ENCODE measurements at places on chromosomes 7 and 10.

- DNase-seq = peak; percentile 78
Observed at GRCh38 chr10:100006243-100006886, 3.4 kb downstream of the DNMBP start.

GRCh38 chr7:135770139-135770710, 21.6 kb upstream of the FAM180A start:
- no peak for DNase-seq

GRCh38 chr10:132942101-132943057, at the start of gene CFAP46:
CFAP46 (minus strand) TSS chr10:132942570; CDS start chr10:132942484, 86 bp downstream.
- DNase-seq = peak; percentile 30

DNA sequence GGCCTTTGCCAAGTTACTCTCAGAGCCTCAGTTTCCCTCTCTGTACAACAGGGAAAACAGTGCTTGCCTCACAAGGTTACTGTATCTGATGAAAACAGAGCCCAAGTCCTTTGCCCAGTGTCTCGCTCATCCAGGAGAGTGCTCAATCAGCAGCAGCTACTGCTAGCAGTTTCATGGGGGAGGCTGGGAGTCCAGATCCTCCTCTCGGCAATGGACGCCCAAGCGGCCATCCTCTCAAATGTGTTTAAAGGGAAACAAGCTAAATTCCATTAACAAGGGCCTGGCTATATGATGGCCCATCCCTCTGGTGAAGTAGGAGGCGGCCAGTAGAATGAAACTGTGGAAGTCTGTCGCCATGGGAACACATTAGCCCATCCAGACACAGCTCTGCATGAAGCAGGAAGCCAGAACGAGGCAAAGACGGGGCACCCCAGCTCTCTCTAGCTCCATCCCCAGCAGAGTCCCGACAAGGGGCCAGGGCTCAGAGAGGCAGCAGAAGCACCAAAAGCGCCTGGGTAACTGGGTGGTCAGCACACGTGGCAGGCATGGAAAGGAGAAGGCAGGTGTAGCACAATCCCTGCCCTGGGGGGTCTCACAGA, 35.2 kb downstream of the FAM53B start:
- DNase-seq = peak; percentile 22

DNA sequence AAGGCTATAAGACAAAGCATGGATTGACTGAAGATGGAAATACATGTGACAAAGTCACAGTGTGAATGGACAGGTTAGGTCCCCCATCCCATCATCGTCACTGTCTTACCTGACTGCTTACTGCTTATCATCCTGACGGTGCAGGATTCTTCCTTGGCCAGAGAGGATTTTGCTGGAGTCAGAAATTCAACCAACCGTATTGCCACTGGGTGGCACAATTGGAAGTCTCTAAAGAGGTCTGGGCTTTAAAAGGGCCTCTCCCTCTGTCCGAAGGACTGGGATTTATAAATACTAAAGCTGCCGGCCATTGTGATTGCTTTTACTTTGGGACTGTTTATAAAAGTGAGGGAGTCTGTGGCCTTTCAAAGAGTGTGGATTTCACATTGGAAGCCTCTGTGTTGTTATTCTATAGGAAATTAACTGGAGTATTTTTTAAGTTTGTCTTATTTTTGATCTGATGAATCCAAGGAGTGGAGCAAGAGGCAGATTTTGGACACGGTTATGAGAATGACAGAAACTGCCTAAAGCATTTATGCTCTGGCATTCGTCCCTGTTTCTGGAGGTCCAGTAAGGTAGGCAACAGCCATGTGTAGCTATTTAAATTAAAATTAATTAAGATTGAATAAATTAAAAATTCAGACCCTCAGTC, 113.3 kb upstream of the CREB5 start:
- no peak for DNase-seq

DNA sequence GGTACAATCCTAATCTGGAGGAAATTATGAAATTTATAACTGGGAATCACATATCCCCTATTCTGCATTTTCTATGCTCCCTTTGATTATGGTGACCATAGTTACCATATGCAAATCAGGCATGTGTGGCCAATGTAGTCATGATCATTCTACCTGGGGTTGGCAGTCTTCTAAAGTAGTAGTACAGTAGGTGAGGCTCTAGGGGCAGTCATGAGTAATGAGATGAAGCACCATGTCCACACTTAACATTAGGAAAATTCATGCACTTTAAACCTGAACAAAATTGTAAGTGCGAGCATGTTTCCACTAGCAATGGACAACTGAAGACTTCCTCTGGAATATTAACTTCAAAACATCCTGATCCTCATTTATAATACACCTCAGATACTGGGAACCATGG, 545.9 kb downstream of the SUGCT start:
- DNase-seq = no peak
